ENCODE measurements at places on chromosomes 16 and 17.

DNA sequence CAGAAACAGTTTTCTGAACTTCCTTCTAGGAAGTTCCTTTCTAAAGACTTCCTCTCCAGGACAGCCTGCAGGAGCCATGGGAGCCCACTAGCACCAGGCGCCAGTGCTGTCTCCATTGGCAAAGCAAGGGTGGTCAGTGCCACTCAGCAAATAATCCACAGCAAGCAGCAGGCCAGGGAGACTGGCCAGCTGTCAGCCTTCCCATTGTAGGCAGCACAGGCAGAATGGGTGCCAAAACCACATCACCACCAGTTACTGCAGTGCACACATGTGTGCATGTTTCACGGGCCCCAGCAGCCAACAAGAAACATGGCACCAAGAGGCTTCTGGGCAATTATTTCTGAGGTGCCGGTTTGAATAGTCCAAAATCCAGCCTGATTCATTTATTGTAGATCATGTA is 26.7 kb downstream of the DNASE1 start:
- DNase-seq, result no peak

- no peak for DNase-seq
Observed at GRCh38 chr17:73393381-73393780, 81.6 kb upstream of the CDC42EP4 start.

DNA sequence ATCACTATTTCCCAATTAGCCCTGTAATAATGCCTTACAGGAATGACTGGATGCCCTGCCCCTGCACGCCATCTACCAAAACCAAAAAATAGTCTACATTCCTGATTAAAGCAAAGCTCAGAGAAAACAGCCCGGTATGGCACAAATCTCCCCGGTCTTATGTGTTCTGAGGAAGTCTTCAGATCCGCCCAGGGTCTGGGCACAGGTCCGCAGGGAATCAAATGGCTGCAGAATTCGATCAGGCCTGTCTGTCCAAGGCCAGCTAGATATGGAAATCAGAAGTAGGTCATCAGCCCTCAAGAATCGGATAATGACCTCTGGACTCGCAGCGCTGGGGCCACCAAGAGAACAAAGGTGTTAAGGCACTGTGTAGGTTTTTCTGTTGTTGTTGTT is 171.0 kb downstream of the ZFHX3 start:
- no peak for DNase-seq

GRCh38 chr16:10098991-10099390 is 83.2 kb downstream of the GRIN2A start:
- DNase-seq, result no peak

DNA sequence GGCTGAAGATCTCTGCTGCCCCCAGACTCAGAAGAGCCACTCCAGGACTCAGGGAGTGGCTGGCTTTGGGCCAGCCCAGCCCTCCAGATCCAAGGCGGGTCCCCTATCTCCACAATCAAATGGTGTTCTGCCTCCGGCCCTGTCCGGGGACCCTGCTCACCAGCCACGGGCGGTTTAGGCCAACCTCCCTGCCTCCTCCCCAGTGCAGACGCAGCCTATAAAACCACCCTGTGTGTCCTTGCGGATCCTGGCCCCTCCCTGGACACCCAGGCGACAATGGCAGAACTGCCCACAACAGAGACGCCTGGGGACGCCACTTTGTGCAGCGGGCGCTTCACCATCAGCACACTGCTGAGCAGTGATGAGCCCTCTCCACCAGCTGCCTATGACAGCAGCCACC is at the start of gene SLC12A3:
TSS of gene SLC12A3 (plus strand) at position 248 of the 400 bp plus-strand sequence. CDS start at position 277, 29 bp downstream.
- no peak for DNase-seq

DNA sequence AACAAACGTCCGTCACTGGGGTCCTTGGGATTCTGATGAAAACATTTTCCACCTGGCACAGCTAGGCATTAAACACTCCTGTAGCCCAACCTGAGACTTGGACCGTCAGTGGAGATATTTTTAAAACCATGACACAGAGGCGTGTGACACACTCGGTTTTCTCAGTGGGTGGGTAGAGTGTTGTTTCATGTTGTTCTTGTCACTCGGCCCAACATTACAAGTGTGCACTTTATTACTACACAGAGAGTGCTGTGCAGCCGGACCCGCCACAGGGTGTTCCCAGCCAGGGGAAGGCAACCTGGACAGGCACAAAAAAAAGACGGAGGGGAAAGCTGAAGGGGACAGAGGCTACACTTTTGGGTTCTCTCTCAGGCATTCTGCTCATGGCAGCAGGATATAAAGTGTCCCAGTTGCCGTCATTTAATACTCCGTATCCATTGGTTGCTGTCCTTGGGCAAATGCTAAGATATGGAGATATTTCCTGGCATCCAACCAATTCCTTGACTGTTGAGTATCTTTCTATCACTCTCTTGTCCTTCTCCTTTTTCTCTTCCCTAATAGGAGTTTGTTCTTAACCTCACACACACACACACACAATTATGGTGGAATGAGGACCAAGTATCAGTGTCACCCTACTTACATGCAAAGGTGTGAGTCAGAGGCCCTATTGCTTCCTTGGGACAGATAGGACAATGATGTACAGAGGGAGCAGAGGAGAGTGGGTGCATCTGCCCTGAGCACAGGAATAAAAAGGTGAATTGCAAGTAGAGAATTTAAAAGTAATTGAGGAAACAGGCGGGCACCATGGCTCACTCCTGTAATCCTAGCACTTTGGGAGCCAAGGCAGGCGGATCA is 154.1 kb upstream of the SOX9 start:
- DNase-seq, result no peak

GRCh38 chr16:50303041-50303604 is 36.8 kb downstream of the ADCY7 start:
- DNase-seq, result no peak

DNA sequence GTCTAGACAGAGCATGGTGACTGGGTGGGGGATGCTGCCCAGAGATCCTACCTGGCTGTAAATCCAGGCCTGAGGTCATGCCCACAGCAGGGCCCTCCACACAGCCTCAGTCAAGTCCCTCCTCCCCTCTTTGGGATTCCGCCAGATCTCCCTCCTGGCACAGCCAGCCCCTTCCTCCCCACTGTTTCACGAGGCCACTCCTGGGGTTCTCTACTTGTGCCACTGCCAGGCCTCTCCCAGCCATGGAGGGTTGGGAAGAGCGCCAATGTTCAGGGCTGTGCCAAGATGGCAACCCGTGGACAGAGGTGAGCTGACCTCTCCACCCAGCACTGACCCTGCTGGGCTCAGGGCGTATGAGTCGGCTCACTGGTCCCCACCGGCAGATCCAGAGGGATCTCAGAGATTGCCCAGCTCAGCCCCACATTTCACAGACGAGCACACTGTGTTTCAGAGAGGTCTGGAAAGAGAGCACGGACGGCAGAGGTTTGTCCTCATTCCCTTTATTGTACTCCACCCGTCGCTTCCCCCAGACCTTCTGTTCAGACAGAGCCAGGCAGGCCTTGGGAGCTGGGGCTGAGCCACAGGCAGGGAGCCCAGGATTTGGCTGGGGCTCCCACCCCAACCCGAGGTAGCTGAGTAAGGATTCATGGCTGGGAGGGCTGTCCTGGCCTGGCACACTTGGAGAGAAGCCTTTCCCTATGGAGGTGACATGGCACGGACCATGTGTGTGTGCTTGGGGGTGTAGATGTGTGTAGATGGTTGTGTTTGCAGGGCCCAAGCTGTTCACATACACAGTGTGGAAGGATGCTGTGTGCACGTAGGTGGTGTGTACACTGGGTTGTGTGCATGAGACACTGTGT is 3.5 kb upstream of the CAMKK1 start:
- DNase-seq, result no peak

- DNase-seq, result no peak
Observed at GRCh38 chr17:14316126-14316832, 15.4 kb downstream of the HS3ST3B1 start.

- no peak for DNase-seq
Observed at GRCh38 chr16:85523602-85524364, 89.3 kb upstream of the GSE1 start.

DNA sequence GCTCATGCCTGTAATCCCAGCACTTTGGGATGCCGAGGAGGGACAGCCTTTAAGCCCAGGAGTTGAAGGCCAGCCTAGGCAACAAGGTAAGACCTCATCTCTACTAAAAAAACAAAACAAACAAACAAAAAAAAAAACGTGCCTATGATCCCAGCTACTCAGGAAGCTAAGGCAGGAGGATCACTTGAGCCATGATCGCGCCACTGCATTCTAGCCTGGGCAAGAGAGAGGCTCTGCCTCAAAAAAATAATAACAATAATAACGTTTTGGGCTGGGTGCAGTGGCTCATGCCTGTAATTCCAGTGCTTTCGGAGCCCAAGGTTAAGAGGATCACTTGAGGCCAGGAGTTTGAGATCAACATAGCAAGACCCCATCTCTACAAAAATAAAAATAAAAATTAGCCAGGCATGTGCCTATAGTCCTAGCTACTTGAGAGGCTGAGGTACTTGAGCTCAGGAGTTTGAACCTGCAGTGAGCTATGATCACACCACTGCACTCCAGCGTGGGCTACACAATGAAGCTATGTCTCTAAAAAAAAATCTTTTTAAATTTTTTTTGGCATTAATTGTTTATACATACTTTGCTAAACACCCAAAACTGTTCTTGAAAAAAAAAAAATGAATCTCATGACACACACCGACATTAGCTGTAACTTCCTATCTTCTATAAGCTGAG is 3.3 kb downstream of the PHLPP2 start:
- no peak for DNase-seq

- peak; percentile 62 for DNase-seq
Observed at GRCh38 chr17:16282522-16282921, 65.5 kb downstream of the PIGL start.

- DNase-seq, result no peak
Observed at GRCh38 chr17:82487910-82488309, 29.4 kb downstream of the NARF start.

DNA sequence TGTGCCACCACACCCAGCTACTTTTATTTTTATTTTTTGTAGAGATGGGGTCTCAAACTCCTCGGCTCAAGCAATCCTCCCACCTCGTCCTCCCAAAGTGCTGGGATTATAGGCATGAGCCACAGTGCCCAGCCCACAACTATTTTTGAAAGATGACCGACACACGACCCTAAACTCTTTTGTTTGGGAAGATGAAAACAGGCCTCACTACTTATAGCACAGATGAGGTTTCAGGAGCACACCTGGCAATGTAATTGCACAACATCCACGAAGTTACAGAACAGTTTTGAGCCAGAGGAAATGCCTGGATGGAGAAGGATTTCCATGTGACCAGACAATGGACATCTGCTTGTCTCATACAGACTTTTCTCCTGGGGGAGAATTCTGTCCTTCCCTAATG is 43.4 kb upstream of the PRSS54 start:
- DNase-seq, result no peak

GRCh38 chr17:13086142-13086769 is 68.4 kb upstream of the ELAC2 start:
- DNase-seq, result no peak

DNA sequence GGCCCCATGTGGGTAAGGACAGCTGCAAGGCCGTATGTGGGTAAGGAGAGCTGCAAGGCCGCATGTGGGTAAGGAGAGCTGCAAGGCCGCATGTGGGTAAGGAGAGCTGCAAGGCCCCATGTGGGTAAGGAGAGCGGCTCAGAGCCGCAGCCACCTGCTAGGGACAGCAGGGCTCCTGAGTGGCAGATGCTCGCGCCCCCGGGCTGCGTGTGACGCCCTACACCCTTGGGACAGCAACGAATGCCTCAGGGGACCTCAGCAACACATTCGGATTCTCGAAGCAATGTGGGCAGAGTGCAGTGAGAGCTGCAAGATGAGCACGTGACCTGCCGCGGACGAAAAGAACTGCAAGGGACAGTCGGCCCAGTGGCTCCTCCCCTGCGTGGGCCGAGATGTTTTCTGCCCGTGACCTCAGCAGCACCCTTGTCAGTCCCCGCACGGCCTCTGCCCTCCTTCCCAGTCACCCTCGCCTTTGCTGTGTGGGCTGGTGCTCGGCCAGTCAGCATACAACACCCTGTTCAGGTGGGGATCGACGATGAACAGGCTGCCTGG is 9.6 kb upstream of the SLC38A8 start:
- DNase-seq, result no peak

DNA sequence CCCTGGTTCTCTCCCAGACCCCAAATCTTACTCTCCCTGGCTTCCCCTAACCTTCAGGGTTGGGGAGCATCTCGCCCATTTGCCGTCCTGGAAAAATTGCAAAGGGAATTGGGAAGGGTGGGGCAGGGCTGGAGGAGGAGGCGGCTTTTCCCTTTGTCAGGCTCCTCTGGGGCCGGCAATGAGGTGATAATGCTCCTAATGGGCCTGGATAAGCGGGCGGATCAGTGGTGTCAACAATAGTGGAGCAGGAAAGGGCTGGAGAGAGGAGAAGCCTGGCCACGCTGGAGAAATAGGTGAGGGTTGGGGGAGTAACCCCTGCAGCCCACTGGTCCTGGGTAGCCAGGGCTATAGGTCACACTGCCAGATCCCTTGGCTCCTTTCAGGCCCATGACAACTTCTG is 12.3 kb downstream of the SCN4A start:
- no peak for DNase-seq

DNA sequence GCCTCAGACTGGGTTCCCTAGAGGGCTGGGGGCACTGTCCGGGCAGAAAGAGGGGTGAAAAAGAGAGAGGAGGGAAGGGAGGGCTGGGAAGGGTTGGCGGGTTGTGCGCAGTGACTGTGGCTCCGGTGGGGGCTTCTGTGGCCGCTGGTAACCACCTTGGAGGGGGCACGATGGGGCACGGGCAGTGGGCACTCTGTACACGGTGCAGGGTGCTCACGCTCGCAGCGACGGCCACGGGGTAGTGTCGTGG is 588 bp downstream of the PLLP start:
- no peak for DNase-seq

DNA sequence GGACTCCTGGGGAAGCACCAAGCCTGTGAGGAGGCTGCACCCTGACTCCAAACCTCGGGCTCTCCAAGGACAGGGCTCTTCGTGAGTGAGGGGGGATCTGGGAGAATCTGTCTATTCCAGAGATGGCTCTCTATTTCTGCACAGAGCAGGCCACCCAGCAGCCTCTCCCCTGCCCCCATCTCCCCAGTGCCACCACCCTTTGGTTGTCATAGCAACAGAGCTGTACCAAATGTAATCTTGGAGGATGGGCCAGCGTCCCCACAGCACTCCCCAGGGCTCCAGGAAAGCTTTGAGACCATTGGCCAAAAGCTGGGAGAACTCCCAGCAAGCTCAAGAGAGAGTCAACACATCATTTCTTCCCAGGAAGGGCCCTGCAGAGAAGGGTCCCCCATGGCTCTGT is 49.3 kb downstream of the ABCC12 start:
- DNase-seq, result no peak

DNA sequence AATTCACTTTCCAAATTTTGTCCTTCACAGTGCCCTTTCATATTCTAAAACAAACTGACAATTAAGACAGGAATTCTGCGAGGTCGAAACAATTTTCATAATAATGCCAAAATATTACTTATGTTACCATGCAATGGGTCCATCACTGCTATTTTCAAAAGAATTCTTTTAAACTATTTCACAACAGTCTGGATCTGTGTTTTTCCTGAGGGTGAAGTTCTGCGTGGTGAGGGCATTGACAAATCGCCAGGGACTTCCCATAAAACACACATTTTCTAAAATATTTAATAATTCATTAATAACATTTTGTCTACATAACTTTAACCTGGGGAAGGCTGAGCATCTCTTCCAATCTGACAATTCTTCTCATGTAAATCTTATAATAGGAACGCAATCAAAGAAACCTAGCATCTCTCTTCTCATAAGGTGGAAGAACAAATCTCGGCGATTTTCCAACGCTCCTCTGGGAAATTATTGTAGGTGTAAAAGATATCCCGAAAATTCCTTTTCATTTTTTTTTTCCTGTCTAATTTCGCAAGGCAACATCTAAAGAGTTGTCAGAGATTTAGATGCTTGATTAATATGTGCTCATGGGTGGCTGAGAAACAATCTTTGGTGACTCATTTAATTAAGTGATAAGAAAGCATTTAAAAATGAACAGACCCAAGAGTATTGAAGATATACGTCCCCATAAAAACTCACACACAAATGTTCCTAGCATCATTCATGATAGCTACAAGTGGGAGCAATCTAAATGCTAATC is 41.5 kb downstream of the CALB2 start:
- DNase-seq, result no peak

Data from SW480 (cell line).